Hematopoietic multipotent progenitor cell treated with erythropoietin and hydrocortisone succinate and interleukin-3 and kit ligand, for 8 days (in vitro differentiated cells): ENCODE measurements at places on chromosomes 7 and 10.
A peak's percentile ranks its signal among the peaks of the same experiment; 100 is the strongest.

GRCh38 chr10:70343712-70344111, 38.7 kb downstream of the LRRC20 start:
- no peak for DNase-seq

DNA sequence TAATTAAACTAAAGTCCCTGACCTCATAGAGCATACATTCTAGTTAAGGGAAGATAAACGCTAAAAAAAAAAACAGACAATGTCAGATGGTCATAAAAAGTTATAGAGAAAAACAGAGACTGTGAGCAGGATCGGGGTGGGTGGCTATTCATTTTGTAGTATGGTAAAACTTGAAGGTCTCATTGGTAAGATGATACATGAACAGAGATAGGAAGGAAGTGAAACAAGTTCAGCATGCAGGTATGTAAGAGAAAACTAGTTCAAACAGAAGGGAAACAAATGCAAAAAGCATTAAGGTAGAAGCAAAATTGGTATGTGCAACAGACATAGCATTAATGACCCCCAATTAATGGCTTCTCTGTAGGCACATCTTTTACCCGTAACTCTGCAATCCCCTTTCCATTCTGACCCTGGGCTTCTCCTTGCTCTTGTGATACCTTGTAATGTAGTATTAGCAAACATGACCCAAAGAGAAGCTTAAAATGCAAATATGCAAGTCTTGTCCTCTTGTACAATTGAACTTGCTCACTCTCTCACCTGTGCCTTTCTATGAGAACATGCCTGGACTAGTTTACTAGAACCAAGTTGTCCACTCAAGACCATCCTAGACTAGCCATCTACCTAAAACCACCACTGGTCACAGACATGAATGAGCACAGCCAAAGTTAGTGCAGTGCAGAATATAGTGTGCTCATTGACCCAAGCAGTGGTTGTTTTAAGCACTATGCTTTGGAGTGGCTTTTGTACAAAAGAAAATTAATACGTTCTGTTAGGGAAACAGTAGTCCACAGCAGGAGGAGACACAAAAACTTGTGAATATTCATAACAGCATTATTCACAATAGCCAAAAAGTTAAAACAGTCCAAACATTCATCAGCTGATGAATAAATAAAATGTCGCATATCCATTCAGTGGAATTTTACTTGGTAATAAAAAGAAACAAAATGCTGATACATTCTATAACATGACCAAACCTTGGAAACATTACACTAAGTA, 57.0 kb downstream of the BRAF start:
- DNase-seq = no peak

- DNase-seq = no peak
Measured at GRCh38 chr7:139913021-139913844, 84.2 kb downstream of the TBXAS1 start.

GRCh38 chr7:115906731-115907130, 123.8 kb downstream of the TFEC start:
- DNase-seq = no peak

- DNase-seq = peak; percentile 78
Measured at GRCh38 chr7:8035647-8036518, 67.3 kb downstream of the GLCCI1 start.

- no peak for DNase-seq
Measured at GRCh38 chr7:117176206-117176605, 146.7 kb downstream of the WNT2 start.

DNA sequence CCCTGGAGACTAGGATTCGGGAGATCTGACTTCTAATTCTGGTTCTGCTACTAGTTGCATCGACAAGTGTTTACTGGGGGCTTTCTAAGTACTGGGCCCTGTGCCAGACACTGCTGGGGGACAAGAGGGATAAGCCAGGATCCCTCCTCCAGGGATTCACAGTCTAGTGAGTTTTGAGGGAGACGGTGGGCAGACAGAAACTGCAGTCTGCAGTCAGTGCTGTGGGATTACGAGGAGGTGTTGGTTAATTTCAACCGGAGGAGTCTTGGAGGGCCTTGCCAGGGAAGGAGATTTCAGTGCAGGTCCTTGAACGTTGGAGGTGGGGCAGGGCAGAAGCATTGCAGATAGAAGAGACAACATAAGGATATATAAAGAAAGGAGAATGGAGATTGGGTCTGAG, 3.5 kb upstream of the KCNH2 start:
- no peak for DNase-seq

GRCh38 chr7:46932676-46933424, 649.1 kb downstream of the TNS3 start:
- no peak for DNase-seq

DNA sequence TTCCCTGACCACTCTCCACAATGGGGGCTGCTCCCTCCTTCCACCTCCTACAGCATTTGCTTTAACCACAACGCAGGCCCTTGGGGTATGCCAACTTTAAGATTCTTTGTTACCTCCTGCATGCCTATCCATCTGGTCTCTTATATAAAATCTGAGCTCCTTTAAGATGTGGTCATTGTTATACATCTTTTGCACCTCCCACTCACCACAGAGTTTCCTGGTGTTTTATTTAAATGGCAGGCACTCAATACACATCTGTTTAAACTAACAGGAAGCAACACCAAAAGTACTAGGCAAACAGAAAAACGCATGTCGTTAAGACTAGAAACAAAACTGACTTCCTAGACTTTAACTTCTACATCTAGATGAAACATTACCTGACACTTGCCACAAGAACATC, 36.3 kb downstream of the SLC25A13 start:
- DNase-seq = no peak

- DNase-seq = peak; percentile 91
Measured at GRCh38 chr7:12731775-12732174, 44.3 kb downstream of the ARL4A start.

GRCh38 chr7:79361214-79361613, 92.3 kb downstream of the MAGI2 start:
- no peak for DNase-seq

GRCh38 chr10:101536800-101537199, 51.3 kb downstream of the POLL start:
- peak; percentile 75 for DNase-seq
